ENCODE measurements at places on chromosomes 11 and 22.

DNA sequence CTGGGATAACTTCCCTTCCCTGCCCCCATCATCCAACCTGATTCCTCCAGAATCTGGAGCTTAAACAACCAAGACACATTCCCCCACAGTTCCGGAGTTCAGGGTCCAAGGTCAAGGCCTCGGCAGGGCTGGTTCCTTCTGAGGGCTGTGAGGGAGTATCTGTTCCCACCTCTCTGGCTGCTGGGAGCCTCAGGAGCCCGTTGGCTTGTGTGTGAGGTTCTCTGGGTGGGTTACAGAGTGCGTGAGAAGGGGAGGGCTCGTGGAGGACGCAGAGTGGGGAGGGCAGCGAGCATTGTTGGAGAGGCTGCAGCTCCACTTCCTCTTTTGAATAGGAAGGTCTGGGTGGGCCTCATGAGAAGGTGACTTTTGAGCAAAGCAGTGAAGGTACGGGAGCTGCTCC lies 8.5 kb downstream of the SERHL2 start:
- DNase-seq = no peak

DNA sequence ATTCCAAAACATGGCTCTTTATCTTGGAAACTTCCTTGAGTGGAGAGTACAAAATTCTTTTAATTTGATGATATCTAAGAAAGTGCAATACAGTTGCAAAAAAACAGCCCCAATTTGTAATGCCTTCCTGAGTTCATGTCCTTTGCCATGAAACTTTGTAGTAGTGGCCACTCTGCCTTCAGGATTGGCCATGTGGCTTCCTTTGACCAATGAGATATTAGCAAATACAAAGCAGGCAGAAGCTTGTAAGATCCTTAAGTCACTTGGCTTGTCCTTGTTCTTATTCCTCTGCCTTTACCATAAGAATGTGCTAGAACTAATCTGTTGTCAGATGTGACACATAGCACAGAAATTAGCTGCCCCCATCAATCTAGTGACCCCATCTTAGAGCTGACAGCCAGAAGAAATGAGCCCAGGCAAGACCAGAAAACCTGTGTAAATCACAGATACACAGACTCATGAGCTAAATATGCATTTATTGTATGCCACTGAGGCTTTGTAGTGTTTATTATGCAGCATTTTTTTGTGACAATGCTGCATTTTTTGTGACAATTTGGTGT lies 29.8 kb upstream of the BLID start:
- DNase-seq = no peak

- no peak for DNase-seq
Measured at GRCh38 chr22:36544107-36544620, 15.2 kb upstream of the EIF3D start.

- no peak for DNase-seq
Measured at GRCh38 chr11:404551-405264, 10.1 kb downstream of the SIGIRR start.

- no peak for DNase-seq
Measured at GRCh38 chr22:46336119-46337078, 885 bp downstream of the TRMU start.

DNA sequence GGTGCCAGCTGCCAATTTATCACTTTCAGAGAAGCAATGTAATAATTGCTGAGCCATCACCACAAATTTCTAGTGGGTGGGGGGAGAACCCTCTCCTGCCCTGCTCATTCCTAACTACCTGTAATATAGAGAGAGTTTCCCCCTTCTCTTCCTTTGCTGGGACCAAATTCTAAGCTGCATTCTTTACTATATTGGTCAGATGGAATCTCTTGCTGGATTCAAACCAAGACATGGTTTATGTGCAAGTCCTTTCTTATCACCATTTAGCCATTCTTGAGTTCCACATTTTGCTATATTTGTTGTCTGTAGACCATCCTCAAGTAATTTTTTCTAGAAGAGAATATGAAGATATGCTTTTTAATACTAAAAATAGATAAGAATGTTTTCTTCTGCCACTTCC lies 452.1 kb downstream of the MN1 start:
- no peak for DNase-seq

DNA sequence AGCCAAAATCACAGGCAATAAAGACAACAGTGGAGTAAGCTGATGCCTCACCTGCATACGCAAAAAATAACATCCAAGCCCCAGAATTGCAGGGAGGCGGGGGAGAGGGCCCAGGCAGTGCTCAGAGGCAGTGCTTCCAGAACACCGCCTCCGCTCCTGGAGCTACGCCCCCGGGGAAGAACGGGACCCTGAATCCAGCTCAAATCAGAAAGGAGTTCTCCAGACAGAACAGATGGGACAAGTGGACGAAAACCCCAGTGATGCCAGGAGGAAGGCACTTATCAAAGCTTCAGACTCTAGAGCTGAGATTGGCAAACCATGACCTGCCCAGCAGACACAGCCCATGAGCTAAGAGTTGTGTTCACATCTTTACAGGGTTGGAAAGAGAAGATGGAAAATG lies 683.9 kb downstream of the TBC1D22A start:
- no peak for DNase-seq

- no peak for DNase-seq
Measured at GRCh38 chr22:49667236-49667635, 160.4 kb downstream of the BRD1 start.

DNA sequence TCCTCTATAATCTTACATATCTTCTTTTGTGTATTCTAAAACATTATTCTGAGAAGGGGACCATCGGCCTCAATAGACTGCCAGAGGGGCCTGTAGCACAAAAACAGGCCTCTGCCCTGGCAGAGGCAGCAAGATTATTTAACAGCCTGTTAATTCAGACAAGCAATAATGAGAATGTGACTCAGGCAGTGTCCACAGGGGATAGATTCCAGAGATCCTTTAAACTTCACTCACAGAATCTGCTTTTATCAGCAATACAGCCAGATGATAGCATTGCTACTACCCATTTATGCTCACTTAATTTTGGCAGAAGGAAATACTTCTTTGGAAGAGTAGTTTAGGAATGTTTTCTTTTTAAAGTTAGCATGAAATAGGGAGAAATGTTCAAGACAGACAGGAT lies 44.9 kb downstream of the AAMDC start:
- DNase-seq = no peak

GRCh38 chr11:85626496-85626895 lies 648 bp downstream of the DLG2 start:
- no peak for DNase-seq

- DNase-seq = no peak
Measured at GRCh38 chr11:108218912-108219783, 3.3 kb downstream of the NPAT start.

DNA sequence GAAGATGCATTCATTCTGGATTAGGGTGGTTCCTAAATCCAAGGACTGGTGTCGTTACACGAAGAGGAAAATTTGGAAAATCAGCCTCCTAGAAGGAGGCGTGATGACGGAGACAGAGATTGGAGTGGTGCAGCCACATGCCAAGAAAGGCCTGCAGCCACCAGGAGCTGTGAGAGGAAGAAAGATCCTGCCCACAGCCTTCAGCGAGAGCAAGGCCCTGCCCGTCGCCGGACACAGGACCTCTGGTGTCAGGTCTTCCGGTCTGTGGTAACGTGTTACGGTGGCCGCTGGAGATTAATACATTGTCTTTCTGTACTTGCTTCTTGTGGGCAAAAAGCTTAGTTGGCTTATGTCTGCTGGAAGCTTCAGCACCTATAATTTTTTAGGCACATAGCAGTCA lies 1045.8 kb downstream of the BRD1 start:
- no peak for DNase-seq

GRCh38 chr22:20238901-20239675 lies 29.0 kb downstream of the RTN4R start:
- DNase-seq = no peak

- no peak for DNase-seq
Measured at GRCh38 chr11:78399136-78399535, 18.5 kb downstream of the GAB2 start.

- peak; percentile 11 for DNase-seq
Measured at GRCh38 chr11:91133361-91133760, 910.5 kb upstream of the CHORDC1 start.

- no peak for DNase-seq
Measured at GRCh38 chr11:111736621-111737443, 29.4 kb downstream of the PPP2R1B start.

- DNase-seq = no peak
Measured at GRCh38 chr11:23884341-23884740, 612.5 kb upstream of the LUZP2 start.

DNA sequence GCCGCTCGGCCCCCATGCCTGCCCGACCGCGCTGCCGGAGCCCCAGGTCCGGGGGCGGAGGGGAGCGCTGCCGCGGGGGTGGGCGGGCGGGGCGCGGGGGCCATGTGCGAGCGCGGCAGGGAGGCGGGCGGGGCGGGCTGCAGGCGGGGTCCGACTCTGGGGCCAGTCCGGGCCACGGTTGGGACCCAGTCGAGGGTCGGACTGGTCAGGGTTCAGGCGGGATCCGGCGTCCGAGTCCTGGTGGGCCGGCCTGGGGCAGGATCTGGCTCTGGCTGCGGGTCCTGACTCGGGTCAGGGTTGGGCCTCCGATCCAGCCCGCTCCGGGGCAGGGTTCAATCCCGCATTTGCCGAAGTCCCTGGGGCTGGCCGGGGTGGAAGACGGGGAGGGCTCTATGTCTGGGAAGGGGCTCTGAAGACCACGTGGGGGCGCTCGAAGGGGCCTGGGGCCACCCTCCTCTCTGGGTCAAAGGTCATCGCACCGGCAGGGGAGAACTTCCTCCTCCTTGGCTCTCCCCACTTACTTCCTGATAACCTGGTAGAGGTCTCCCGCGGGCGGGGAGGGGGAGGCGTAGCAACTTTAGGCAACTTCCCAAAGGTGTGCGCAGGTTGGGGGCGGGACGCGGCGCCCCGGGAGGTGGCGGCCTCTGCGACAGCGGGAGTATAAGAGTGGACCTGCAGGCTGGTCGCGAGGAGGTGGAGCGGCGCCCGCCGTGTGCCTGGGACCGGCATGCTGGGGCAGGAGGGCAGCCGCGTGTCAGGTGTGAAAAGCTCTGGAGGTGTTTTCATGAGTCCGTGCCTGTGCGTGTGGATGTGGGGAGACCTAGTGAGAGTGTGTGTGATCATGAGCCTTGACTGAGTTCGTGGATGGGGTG lies 603 bp downstream of the ESRRA start:
- no peak for DNase-seq

- no peak for DNase-seq
Measured at GRCh38 chr11:35115688-35116030, 23.3 kb upstream of the CD44 start.

DNA sequence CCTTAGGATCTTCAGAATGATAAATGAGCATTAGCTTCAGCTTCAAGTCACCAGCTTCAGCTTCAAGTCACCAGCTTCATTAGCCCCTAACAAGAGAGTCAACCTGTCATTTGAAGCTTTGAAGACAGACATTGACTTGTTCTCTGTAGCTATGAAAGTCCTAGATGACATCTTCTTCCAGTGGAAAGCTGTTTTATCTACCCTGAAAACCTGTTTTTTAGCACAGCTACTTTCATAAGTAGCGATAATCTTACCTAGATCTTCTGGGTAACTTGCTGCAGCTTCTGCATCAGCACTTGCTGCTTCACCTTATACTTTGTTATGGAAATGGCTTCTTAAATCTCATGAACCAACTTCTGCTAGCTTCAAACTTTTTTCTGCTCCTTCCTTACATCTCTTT lies 85.7 kb downstream of the PGR start:
- no peak for DNase-seq

- DNase-seq = no peak
Measured at GRCh38 chr11:127098684-127099083, 98.1 kb upstream of the KIRREL3 start.

All from non-pigmented ciliary epithelial cell (primary cell).